ENCODE measurements at places on chromosomes 12 and 14.

DNA sequence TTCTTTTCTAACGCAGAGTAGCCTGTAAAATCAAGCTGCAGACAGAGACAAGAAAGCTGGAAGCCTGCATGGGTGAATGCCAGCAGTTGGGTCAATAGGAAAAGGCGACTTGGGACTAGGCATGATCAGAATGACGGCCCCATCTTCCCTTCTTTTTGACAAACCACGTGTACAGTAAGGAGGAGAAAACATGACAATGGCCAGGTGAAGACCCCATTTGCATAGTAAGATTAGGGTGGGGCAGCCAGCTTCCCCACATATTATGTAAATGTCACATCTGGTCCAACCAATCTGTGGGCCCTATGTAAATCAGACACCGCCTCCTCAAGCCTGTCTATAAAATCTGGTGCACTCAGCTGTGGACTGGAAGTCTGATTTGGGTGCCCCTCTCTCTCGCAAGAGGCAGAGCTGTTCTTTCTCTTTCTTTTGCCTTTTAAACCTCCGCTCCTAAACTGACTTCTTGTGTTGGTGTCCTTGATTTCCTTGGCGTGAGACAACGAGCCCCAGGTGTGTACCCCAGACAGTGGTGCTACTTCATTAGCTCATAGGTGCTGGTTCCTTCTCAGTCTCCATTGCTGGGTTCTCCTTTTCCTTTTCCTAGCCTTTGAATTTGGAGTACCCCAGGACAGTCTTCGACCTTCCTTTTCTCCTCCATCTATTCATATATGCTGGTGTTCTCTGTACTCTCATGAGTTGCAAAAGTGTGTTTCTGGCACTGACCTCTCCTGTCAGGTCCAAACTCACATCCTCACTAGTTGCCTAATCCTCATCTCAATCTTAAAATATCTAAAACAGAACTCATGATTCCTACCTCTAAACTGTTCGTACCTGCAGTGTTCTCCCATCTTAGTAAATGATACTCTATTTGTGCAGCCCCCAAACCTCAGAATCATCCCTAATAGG is 9.4 kb upstream of the DHRS7 start:
- no peak for DNase-seq

GRCh38 chr14:75221797-75222196 is 45.4 kb upstream of the TMED10 start:
- no peak for DNase-seq

- no peak for DNase-seq
Measured at GRCh38 chr12:93602897-93603668, 30.6 kb downstream of the SOCS2 start.

DNA sequence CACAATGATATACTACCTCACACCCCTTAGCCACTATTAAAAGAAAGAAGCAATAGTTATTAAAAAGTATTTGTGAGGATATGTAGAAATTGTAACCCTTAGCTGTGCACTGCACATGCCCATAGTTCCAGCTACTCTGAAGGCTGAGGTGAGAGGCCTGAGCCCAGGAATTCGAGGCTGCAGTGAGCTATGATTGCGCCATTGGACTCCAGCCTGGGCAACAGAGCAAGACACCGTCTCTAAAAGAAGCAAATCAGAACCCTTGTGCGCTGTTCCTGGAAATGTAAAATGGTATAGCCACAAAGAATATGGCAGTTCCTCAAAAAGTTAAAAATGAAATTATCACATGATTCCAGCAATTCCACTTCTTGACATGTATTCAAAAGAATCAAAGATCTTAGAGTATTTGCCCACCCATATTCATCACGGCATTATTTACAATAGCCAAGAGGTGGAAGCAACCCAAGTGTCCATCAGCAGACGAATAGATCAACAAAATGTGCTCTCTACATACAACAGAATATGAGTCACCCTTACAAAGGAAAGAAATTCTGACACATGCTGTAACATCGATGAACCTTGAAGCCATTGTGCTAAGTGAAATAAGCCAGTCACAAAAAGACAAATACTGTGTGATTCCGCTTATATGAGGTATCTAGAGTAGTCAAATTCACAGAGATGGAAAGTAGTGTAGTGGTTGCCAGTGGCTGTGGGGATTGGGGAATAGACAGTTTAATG is 23.7 kb upstream of the YLPM1 start:
- no peak for DNase-seq

- DNase-seq: no peak
Measured at GRCh38 chr12:2169489-2169888, 116.7 kb downstream of the CACNA1C start.

GRCh38 chr12:68529869-68530268 is 80.8 kb upstream of the RAP1B start:
- no peak for DNase-seq

DNA sequence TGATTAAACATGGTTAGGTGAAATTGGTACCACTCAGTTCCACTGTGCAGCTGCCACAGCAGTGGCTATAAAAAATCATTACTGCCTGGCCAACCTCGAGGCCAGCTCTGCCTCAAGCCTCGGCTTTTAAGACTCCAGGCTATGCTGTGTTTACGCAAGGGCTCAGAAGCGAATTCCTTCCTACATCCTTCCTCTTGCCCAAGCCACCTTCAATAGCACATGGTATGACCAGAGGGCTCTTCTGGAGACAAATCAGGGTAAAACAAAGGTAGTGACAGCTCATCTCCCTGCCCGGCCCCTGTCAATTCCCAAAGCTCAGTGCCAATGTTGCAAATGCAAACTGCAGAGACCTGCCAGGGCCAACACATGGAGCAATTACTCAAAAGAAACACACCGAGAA is 31.9 kb downstream of the NUAK1 start:
- no peak for DNase-seq

DNA sequence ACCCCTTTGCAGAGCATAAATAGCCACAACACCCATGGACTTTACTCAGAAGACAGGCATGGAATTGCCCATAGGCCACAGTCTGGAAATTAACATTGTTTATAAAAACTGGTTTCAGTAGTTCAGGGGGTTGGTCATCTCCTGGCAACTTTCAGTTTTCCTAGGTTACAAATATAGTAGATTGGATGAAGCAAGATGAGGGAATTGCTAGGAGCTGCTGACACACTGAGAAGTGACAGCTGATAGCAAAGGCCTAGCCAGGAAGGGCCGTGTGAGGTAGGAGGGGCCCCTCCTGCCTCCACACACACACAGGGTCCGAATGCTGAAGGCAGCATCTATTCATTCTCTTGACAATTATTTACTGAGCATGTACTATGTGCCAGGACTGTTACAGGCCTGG is 8.3 kb downstream of the GALNT16 start:
- no peak for DNase-seq

DNA sequence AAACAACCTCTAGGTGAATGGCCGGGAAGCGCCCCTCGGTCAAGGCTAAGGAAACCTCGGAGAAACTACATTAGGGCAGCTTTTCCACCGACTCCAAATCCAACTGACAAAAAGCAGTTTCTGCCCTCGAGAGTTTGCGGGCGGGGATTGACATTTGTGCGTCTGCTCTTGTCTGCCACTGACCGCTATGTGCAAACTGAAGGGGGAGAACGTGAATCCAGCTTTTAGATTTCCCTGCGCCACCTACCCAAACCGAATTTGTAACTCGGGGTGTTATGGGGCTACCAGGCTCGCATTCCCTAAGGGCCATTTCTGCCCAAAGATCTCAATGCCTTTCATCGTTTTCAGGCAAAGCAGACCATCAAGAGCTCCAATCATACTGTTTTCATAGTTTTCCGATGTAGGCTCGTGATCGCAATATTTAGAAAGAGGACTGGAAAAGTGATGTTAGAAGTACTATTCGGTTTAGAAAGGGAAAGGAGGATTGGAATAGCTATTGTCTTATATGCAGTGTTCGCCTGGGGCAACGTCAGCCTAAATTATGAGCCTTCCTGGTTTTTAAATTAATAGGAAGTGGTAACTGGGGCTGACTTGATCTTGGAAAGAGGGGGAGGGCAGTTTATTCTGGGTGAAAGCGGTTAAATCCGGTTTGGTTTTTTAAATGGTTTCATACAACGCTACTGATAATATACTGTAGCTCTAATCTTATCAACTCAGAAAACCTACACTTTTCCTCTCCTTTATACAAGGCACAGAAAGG is 45.4 kb downstream of the BCAT1 start:
- DNase-seq: no peak

- DNase-seq: no peak
Measured at GRCh38 chr14:60008042-60008441, 83.7 kb upstream of the PCNX4 start.

DNA sequence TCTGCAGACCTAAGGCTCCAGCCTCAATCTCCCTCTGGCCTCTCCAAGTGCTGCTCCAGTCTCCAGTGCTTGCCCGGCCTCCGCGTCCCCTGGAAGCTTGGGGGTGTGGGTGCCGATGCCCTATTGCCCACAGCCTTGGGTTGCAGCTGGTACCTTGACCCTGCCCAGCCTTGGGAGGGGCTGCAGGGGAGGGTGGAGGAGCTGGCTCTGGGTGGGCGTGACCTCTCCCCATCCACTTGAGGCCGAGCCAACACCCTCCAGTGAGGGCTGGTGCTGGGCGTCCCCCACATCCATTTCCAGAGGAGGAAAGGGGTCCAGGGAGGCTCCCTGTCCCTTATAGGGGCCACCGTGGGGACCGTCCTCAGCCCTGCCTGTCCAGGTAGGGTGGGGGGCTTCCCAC is 24.1 kb downstream of the KIF26A start:
- DNase-seq: no peak

GRCh38 chr12:20505056-20505455 is 136.7 kb downstream of the PDE3A start:
- no peak for DNase-seq

- DNase-seq: no peak
Measured at GRCh38 chr12:99455350-99456035, 192.1 kb upstream of the GARIN6 start.

GRCh38 chr14:52405314-52405713 is 91.2 kb downstream of the PTGER2 start:
- no peak for DNase-seq

GRCh38 chr14:30641207-30641606 is 19.1 kb downstream of the SCFD1 start:
- no peak for DNase-seq

GRCh38 chr14:75835737-75836136 is 146.1 kb downstream of the TGFB3 start:
- no peak for DNase-seq

DNA sequence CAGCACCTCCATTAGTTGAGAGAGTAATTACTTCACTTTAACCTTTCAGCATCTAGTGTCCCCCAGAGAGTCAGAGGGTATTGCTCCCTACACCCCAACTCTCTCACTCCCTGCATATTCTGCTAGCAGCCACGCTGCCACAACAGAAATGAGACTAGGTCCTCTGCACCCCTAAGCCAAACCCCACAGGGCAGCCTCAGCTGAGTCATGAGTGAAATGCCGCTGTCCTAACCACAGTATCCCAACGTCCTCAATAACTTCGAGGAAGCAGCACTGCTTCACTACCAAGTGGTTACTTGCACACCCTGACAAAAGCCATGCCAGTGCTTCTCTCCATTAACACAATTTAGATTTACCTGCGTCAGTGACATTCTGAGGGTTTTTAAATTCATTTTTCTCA is 6.9 kb upstream of the LYZ start:
- DNase-seq: no peak

DNA sequence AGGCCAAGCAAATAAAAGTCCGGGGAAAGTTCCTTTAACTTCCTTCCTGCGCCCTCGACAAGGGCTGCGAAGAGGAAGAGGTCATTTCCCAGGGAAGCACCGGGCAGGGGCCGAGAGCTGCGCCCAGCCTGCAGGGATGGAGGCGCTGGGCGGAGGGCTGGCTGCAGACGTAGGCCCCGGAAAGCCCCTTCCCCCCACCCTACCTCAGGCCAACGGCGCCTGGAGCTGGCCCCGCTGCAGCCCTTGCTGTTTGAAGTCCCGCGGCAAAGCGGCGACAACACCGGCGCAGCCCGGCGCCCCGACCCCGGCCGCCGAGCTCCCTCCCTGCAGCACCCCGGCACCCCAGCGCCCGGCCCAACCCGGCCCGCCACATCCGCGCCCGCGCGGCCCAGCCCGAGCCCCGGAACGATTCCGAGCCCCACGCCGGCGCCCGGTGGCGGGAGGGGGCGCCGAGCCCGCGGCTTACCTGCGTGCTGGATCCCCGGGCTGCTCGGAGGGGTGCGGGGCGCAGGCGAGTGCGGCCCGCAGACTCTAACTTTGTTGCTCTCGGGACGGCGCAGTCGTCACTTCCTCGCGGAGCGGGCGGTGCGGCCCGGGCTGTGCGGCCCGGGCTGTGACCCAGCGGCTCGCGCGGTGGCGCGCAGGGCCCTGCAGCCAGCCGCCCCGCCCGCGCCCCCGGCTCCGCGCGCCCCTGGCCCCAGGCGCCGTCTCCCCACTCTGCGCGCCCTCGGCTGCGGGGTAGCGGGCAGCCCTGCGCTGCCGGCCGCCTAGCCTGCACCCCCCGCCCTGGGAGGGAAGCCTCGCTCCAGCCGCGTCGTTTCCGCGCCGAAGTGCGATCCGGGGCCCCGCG is 64.8 kb upstream of the PTGR2 start:
- peak; percentile 31 for DNase-seq

DNA sequence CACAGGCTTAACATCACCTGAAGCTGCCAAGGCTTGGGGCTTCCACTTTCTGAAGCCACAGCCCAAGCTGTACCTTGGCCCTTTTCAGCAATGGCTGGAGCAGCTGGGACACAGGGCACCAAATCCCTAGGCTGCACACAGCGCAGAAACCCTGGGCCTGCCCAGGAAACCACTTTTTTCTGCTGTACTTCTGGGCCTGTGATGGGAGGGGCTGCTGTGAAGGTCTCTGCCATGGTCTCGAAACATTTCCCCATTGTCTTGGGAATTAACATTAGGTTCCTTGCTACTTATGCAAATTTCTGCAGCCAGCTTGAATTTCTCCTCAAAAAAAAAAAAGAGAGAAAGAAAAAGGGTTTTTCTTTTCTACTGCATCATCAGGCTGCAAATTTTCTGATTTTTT is 219.1 kb downstream of the RPL10L start:
- no peak for DNase-seq

- no peak for DNase-seq
Measured at GRCh38 chr12:119006746-119007145, 25.4 kb downstream of the SRRM4 start.

DNA sequence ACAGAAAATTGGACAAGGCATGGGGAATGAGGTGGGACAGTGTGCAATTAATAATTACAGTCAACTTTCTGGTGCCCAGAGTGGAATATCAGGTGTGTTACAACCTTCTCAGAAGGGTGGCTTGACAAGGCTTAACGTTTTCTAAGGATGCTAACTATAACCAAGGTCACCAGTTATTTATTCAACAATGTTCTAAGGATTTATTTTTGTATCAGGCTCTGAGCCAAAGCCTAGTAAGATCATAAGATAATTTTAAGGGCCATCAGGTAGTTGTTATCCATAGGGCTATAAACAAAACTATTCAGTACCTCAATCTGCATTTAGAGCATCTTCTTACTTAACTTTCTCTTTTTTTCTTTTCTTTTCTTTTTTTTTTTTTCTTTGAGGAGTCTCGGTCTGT is 134.0 kb downstream of the TMTC1 start:
- no peak for DNase-seq

- DNase-seq: peak; percentile 54
Measured at GRCh38 chr14:89430391-89431236, 13.6 kb upstream of the FOXN3 start.

- no peak for DNase-seq
Measured at GRCh38 chr14:63428486-63428885, 109.8 kb upstream of the GPHB5 start.

- no peak for DNase-seq
Measured at GRCh38 chr12:114767084-114767760, 83.2 kb upstream of the TBX3 start.

- no peak for DNase-seq
Measured at GRCh38 chr14:73008501-73008900, 18.4 kb downstream of the ZFYVE1 start.

- no peak for DNase-seq
Measured at GRCh38 chr12:12466157-12466556, 96.5 kb downstream of the DUSP16 start.

GRCh38 chr14:64417055-64417770 is 29.1 kb downstream of the MTHFD1 start:
- no peak for DNase-seq

Measured in stimulated activated CD4-positive, alpha-beta T cell treated with anti-CD3 and anti-CD28 coated beads, Interleukin-12 subunit alpha, Interleukin-12 subunit beta, amount 100 ng/mL, for 48 hours (primary cell).